Stimulated activated CD8-positive, alpha-beta memory T cell treated with anti-CD3 and anti-CD28 coated beads, Interleukin-2, amount 100 ng/mL, for 1 hour (primary cell): ENCODE measurements at places on chromosomes 3 and 15.

DNA sequence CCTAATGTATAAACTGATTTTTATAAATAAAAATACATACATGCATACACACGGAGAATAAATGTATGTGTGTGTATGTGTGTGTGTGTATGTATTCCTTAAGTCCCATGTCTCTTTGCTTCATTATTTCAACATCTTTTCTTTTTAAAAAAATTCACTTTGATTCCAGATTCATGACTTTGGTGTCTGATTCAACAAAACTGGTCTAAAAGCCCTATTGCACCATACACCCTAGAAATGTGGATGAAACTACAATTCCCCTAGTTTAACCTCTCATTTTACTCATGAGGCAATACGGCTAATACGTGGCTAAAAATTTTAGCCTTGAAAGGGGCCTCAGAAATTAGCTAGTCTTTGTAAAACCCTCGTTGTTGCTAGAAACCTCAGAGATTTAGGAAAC is 228.1 kb downstream of the ADAMTS9 start:
- DNase-seq = no peak

GRCh38 chr3:42014921-42015533 is 53.1 kb upstream of the ULK4 start:
- DNase-seq = no peak

DNA sequence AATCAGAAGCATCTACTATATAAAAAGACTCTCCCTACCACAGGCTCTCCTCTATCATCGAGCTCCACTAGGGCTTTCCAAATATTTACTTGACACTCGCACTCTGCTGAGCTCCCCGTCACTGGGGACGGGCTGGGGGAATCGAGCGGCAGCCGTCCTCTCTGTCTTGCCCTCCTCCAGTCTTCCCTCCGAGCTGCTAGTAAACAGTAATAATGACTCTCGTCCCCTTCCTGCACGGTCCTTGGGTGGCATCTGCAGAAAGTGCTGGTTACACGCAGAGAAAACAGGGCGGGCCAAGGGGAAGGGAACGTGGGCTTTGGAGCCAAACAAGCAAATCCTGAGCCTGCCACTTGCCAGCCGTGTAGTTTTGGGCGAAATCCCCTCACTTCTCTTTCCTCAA is 96.6 kb downstream of the LRIG1 start:
- no peak for DNase-seq

- DNase-seq = no peak
Measured at GRCh38 chr3:46716461-46717441, 918 bp downstream of the PRSS50 start.

DNA sequence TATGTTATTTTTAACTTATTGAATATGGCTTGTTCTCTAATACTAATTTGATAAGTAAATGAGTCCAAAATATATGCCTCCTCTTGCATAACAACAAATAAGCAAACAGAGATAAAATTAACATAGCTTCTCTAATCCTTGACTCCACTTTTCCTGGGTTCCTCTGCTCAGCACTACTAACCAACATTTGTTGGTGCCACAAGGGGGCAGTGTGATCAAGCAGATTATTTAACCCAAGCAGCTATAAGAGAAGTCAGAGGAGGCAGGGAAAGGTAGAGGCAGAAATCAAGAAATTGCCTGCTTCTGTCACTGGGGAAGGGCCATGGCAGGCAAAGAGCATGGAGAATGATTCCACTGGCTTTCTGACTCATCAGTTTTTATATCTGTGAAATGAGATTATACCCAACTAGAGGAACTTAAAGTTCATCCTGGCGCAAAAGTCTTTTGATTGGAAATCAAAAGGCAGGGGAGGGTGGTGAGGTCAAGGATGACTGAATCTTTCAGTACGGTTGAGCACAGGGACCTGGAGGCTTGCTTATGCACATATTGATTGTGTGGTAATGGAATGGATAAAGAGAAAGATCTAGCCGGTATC is 152.2 kb downstream of the IGSF11 start:
- DNase-seq = peak; percentile 52

DNA sequence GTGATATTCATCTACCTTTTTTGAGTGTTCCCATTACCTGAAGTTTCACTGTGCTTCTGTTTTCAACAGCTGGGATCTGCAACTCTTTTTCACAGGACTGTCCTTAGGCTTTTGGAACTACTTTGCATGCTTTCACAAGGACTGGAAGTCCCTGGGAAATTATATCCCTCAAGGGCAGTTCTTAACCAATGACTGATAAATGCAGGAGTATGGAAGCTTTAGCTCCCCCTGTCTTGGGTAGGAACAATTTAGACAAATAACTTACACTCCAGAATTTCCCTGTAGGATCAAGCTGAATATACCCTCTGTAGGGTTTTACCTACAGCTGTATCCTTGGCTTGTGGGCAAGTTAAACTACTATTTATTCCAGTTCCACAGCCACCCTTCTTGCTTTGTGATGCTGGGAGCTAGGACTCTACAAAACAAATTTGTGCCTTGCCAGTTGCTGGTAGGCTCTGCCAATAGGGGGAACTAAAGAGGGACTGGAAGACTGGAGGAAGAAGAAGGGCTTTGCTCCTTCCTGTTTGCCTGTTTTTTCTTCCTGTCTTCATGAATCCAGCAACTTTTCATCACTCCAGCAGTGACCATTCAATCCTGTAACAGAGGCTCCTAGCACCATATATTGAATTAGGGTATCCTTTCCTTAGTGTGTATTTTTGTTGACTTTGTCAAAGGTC is 6.8 kb upstream of the ZNF280D start:
- no peak for DNase-seq

DNA sequence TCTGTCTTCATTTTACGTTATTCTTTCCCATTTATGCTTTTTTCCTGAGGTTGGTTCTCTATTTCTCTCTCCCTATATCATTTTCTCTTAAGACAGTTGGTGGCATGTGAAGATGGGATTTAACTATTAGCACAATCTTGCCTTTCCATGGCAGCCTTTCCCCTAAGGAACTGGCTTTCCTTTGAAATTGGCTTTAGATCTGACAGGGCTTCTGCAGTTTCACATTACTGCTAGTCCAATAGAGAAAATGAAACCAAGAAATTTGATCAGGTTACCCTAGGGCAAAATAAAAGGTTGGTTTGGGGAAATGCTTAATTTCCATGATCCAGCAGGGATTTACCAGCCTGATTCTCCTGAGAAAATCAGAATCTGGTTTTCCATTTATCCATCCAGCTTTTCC is 22.7 kb upstream of the CHL1 start:
- DNase-seq = no peak

GRCh38 chr15:85443046-85443445 is 62.6 kb downstream of the AKAP13 start:
- DNase-seq = no peak

- DNase-seq = no peak
Measured at GRCh38 chr15:101390060-101390459, 95.0 kb upstream of the SNRPA1 start.

GRCh38 chr3:17931131-17931530 is 188.7 kb upstream of the TBC1D5 start:
- no peak for DNase-seq

DNA sequence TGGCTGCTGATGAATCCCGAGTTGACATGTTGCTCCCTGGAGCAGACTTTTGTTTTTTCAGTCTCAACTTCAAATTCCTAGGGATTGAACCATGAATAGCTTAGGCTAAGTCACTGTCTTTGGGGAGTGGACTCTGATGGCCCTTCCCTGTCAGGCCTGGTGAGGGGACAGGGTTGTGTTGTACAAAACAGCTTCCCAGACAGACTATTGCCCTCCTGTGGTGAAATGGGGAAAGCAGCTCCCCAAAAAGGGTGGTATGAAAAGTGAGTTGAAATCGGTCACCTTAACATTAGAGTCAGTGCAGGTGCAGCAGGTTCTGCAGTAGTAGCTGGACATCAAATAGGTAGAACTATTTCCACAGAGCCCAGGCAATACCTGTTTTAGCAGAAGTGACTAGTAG is 775.6 kb downstream of the ROBO2 start:
- DNase-seq = no peak

DNA sequence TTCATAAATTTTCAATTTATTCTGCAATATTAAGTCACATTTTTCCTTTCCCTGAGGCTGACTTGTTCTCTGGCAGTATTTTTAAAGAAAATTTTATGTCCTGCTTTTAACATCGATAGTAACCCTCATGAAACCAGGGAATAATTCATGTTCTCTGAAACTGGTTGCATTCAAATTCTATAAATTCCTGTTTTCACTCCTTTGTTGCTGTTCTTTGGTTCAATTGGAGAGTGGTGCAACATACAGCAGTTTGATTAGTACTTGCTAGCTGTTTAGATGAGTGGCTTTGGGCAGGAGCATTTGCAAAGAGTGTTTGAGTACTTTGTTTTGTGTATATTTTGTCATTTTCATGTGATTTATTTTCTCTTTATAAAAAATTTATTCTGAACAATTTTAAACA is 19.2 kb downstream of the ZIC1 start:
- DNase-seq = no peak

- no peak for DNase-seq
Measured at GRCh38 chr3:20038699-20039465, 1.4 kb upstream of the KAT2B start.

- no peak for DNase-seq
Measured at GRCh38 chr3:191321019-191321767, 8.0 kb upstream of the CCDC50 start.

DNA sequence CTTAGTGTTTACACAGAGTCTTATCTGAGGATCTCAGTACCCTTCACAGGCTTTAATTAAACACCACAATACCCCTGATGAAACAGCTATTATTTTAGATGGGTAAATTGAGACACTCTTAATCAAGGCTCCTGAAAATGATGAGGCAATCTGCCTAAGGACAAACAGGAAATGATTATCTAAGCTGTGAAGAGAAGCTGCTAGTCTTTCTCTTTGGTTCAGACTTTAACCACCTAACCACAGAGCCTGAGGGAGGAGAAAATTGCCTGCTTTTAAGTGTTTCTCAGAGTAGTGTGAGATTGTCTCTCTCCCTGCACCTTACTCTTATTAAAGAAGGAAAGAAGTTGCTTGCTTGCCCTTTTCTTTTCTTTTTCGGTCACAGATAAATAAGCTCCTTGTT is 364.3 kb upstream of the ADAMTS9 start:
- no peak for DNase-seq

DNA sequence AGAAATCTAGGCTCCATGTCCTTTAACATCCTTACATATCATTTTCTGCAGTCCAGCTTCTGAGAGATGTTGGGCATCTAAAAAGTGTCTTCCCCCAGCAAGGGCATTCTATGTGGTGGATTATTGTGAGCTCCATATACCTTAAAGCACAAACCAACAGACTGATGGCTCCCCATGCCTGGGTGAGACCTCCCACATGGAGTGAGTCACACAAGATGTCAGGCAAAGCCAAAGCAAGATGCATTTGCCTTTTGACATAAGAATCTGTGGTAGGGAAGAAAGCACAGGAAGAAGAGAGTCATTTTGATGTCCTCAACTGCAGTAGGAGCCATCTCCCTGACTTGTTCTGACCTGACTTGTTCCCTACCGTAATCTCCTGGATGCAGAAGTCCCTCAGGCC is 238.7 kb upstream of the EIF1B start:
- no peak for DNase-seq

DNA sequence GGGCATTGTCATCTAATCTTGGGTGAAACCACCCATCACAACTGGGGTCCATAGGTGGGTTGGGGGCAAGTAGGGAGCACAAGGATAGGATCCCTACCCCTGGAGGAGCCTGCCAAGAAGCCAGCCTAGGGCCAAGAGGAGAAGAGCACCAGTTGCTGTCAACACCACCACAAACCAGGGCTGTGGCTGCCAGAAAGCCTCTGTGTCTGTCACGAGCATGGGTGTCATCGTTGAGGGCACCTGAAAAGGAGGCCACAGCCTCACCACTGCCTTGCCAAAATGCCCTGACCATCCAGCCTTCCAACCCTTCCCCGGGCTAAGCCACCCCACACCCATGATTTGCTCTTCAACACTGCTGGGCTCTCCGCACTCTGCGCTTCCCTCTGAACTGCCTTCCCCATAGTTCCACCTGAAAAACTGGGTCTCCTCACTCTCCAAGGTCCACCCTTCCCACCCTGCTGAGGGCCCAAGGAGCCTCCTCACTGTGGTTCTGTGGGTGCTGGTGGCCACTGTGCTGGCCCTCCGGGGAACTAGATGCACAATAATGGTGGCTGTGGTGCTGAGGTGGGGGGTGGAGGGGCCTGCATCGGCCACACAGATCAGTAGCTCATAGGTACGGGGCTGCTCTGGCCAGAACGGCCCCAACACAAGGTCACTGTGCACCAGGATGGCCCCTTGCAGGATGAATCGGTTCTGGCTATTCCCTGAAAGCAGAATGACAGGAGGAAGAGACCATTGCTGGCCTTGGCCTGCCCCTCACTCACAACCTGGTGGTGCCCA is 6.2 kb upstream of the IP6K1 start:
- no peak for DNase-seq

DNA sequence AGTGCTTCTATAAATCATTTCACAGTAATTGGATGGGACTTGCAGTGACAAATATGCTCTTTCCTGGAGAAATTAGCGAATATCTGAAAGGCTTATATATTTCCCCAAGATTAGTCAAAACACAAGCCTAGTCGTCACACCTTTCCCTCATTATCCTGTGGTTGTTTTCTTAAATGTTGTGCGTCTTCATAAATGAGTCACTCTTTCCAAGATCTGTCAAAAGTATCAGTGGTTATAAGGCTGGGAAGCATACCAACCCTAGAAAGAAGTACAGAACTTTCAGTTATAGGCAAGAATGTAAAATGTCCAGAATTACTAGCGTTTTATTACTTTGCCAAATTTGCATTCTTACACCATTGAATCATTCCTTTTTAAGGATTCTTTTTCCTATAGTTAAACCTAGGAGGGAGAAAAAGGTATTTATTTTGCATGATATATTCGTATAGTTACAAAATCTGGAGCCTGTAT is 33.6 kb downstream of the TMEM212 start:
- DNase-seq = no peak

DNA sequence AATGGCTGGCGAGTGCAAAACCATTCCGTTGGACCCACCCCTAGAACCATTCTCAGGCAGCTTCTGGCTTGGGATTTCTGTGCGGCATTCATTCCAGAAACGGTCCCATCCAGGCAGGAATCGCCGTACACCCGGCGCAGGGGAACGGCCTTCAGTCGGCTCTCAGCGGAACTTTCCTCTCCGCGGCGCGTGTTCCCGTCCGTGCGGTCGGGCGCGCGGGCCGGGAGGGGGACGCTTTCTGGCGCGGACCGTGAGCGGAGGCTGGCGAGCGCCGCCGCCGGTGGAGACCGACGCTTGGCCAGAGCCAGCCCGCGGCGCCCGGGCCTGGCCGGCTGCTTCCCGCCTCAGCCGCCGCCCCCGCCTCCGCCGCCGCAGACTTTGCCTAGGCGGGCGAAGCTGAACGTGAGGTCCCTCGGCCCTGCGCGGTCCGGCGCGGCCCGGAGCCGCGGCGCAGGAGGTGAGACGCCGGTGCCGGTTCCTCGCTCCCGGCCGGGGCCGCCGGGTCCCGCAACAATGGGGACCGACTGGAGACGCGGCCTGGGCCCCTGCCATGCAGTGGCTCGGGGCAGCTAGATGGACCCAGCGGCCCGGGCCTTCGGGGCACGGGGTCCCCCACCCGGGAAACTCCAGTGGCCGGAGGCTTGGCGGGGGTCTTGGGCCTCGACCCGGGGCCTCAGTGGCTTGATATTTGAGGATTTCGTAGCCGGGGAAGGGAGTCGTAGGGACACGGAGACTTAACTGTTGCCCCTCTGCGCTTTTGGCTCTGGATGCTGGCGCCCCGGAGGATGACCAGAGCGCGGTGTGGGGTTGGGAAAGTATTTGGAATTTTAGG is at the start of gene RAD54L2:
Gene RAD54L2 (plus strand): TSS at position 261 of the 832 bp plus-strand sequence. CDS start 51,702 bp downstream, outside the sequence.
- peak; percentile 67 for DNase-seq

GRCh38 chr3:40583691-40584090 is 58.9 kb downstream of the ZNF621 start:
- DNase-seq = no peak

GRCh38 chr3:20040548-20041196 is 426 bp downstream of the KAT2B start:
- peak; percentile 28 for DNase-seq
